ENCODE measurements at places on chromosomes 6 and 20.

- DNase-seq = no peak
- H3K4me1 ChIP-seq = no peaks in the 10 kb centered on the region
- H3K27ac ChIP-seq = no peak overlapping the region
- no peak overlapping the region for H3K4me3 ChIP-seq
- H3K27me3 ChIP-seq = no peaks in the 10 kb centered on the region
- H3K36me3 ChIP-seq = no peaks in the 10 kb centered on the region
Measured at GRCh38 chr6:105113422-105113821, 66.4 kb downstream of the POPDC3 start.

- H3K27ac ChIP-seq = no peak overlapping the region
- no peaks in the 10 kb centered on the region for H3K27me3 ChIP-seq
- no peaks in the 10 kb centered on the region for H3K4me1 ChIP-seq
Measured at GRCh38 chr20:19802492-19803158, 44.6 kb downstream of the RIN2 start.

- H3K4me3 ChIP-seq = no peak overlapping the region
- no peak for DNase-seq
- no peaks in the 10 kb centered on the region for H3K4me1 ChIP-seq
- H3K27me3 ChIP-seq = no peaks in the 10 kb centered on the region
- H3K36me3 ChIP-seq = no peaks in the 10 kb centered on the region
Measured at GRCh38 chr6:84867521-84867920, 103.1 kb upstream of the TBX18 start.

DNA sequence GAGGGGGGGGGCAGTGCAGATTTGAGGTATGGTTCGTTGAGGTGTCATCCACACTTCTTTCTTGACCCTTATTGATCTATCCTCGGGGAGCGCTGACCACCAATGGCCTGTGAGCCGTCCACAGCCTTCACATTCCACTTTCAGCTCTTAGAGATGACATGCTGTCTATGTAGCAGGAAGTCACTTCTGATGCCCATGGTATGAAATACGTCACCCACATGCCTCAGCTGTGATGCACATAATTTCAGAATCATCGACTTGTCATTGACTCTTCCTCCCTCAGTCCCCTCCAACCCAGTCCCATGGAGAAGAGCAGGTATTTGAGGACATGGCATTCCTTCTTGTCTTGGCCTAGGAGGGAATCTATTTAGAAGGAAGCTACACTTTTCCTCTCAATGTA lies 4.7 kb upstream of the ADGRF5 start:
- H3K4me1 ChIP-seq = no peaks in the 10 kb centered on the region
- H3K27me3 ChIP-seq = no peaks in the 10 kb centered on the region
- H3K36me3 ChIP-seq = no peaks in the 10 kb centered on the region
- H3K4me3 ChIP-seq = no peak overlapping the region

DNA sequence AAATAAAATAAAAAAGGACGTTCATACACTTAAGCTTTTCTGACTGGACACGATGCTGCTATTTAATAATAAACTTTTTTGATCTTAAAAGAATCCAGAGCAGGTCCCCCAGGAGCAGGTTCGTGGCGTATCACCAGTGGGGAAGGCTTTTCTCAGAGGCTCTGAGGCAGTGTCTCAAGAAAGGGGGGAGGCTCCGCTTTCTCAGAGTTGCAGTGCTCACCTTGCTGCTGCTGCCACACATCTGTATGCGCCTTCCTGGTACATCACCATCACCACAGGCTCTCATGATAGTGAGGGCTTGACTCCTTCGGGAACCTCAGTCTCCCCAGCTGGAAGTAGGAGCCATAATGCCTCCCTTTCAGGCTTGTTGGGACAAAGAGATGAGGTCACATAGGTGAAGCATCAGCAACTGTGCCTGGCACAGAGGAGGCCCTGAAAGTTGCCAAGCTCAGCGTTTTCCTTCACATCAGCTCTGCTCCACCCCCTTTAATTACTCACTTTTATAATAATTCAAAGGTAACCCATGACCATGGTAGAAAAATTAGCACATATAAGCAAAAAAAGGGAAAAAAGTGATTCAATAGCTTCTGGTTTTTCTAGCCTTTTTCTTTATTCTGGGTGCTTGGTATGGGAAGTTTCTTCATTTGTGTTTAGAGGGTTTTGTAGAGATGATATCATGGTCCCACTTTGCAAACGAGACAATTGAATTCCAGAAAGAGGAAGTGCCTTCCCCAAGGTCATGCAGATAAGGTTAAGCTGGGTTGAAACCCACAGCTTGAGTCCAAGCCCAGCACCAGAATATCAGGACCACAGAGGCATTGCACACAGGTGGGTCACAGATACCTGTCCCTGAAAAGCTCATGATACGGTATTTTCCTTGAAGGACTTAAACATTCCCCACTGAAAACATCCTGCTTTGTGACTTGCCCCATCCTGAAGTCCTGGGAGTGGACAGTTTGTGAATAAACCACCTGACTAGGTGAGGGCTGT lies 24.5 kb downstream of the SRSF3 start:
- H3K27me3 ChIP-seq = no peaks in the 10 kb centered on the region
- H3K36me3 ChIP-seq = no peaks in the 10 kb centered on the region
- H3K4me3 ChIP-seq = no peak overlapping the region
- peaks cover 5% of the 10 kb centered on the region for H3K4me1 ChIP-seq

DNA sequence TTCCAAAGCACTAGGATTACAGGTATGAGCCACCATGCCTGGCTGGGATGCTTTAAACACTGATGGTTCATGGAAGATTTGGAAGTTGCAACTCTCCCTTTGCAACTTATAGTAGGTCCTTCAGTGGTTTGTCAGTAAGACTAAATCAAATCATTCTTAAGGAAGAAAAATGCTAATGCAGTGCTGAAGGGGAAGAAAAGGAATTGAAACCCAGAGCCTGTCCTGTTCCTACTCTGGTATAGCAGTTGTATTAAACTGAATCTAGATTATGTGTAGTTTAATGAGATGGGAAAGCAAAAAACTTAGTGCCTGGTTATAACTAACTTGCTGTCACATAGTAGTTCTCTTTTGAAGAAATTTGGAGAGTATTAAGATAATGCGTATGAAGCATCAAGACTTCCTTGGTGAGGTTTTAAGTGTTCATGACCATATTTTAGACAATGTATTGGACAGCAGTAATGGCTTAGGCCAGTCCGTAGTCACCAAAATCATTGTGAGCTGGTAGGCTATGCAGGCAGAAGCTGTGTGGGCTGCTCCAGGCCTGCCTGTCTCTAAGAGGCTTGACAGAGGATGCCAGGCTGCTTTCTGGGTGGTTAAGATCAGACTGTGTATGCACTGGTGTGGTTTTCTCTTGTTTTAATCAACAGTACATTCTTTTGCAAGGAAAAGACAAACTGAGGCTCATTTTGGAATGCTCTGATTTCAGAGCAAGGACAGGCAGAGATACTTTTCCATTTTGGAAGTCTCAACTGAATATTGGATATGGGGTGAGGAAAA lies 14.0 kb downstream of the PAQR8 start:
- H3K4me1 ChIP-seq = peaks cover 6% of the 10 kb centered on the region
- no peaks in the 10 kb centered on the region for H3K27me3 ChIP-seq

- DNase-seq = no peak
- no peak overlapping the region for H3K4me3 ChIP-seq
- H3K27me3 ChIP-seq = no peaks in the 10 kb centered on the region
- H3K36me3 ChIP-seq = peaks cover 94% of the 10 kb centered on the region
- no peaks in the 10 kb centered on the region for H3K4me1 ChIP-seq
Measured at GRCh38 chr20:34998331-34998950, 42.8 kb downstream of the MYH7B start.

- DNase-seq = no peak
- no peak overlapping the region for H3K27ac ChIP-seq
- H3K4me1 ChIP-seq = no peaks in the 10 kb centered on the region
- no peaks in the 10 kb centered on the region for H3K36me3 ChIP-seq
Measured at GRCh38 chr6:100663219-100663863, 198.6 kb upstream of the SIM1 start.

GRCh38 chr6:11964729-11965335 lies 47.3 kb upstream of the HIVEP1 start:
- H3K27me3 ChIP-seq = no peaks in the 10 kb centered on the region
- H3K4me1 ChIP-seq = peaks cover 8% of the 10 kb centered on the region
- H3K36me3 ChIP-seq = no peaks in the 10 kb centered on the region

DNA sequence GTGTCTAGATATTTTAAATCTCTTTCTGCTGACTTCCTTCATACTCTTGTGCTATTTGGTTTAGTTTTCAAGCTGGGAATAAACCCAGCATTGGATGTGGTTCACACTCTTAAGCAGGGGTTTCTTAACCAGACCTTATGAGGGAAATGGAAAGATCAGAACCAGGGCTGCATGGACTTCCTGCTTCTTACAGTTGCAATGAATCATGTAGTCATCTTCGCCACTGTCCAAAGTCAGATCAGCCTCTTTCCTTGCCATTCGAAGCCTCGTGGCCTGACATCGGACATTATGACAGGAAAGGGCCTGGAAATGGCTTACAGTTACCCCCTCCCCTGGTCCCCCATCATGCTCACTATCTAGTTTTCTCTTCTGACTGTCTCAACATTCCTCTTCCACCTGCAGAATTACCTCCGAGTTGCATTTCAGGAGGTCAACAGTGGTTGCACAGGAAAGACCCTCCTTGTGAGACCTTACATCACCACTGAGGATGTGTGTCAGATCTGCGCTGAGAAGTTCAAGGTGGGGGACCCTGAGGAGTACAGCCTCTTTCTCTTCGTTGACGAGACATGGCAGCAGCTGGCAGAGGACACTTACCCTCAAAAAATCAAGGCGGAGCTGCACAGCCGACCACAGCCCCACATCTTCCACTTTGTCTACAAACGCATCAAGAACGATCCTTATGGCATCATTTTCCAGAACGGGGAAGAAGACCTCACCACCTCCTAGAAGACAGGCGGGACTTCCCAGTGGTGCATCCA lies 16.8 kb upstream of the NAA20 start:
- DNase-seq = no peak
- H3K36me3 ChIP-seq = no peaks in the 10 kb centered on the region
- H3K4me3 ChIP-seq = no peak overlapping the region
- no peaks in the 10 kb centered on the region for H3K27me3 ChIP-seq
- H3K27ac ChIP-seq = no peak overlapping the region
- peaks cover 27% of the 10 kb centered on the region for H3K4me1 ChIP-seq

DNA sequence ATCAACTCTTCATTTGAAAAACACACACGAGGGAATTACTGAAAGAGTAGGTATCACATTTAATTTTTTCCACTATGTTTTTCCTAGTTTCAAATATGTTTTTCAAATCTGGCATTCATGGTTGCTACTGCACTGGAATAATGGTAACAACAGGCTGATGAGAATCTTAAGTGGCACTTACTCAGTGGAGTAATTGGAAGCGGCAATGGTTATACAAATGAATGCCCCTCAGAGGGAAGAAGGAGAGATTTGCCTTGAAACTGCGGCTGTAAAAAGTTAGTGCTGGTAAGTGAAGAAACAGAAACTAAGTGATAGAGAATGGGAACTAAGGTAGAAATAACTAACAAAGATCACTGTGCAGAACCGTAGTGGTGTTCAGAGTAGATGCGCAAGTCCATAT lies 41.0 kb upstream of the PDE7B start:
- no peaks in the 10 kb centered on the region for H3K27me3 ChIP-seq
- no peak for DNase-seq
- no peak overlapping the region for H3K27ac ChIP-seq
- peaks cover 19% of the 10 kb centered on the region for H3K4me1 ChIP-seq
- no peaks in the 10 kb centered on the region for H3K36me3 ChIP-seq

DNA sequence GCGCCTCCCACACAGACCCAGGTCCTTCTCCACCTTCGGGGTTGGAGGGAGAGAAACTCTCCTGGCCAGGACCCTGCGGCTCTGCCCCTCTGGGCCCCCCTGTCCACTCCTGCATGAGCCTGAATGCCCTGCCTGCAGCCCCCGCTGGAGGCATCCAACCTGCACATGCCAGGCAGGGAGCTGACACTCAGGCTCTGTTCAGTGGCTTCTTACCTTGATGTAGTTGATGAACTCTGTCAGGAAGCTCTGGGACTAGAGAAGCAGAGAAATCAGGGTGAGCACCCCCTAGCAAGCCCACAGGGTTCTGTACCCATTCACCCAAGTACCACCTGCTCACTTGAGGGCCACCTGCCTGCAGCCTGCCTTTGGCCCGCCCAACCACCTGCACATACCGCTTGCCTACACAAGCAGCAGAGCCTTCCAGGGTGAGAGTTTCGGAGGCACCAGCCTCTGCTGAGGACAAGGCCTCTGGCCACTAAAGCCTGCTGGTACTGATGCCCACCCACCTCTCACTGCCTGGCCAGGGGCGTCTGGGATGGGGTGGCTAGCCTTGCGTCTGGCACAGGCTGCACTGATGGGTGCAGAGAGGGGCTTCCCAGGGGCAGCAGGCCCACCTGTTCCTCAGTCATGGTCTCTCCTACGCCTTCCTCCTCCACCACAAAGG lies 9.7 kb downstream of the DDRGK1 start:
- H3K27me3 ChIP-seq = no peaks in the 10 kb centered on the region
- no peak for DNase-seq
- H3K4me3 ChIP-seq = no peak overlapping the region
- no peak overlapping the region for H3K27ac ChIP-seq

DNA sequence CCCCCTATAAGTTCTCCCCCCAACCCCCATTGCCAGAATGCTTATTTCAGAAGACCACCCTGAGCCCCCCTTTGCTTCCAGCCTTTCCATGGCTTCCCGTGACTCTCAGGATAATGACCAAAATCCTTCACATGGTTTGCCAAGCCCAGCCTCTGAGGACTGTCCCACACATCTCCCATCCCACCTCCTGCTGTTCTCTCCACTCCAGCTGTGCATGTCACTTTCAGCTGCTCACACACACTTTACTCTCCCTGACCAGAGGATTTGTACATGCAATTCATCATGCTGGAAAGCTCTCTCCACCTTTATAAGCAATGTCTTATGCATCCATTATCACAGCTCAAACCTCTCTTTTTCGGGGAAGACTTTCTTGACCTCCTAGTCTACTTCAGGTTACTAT lies 164.2 kb downstream of the PRL start:
- no peaks in the 10 kb centered on the region for H3K27me3 ChIP-seq
- H3K27ac ChIP-seq = no peak overlapping the region
- H3K36me3 ChIP-seq = peaks cover 48% of the 10 kb centered on the region
- no peak for DNase-seq
- H3K4me1 ChIP-seq = no peaks in the 10 kb centered on the region

GRCh38 chr6:117222861-117223260 lies 42.5 kb upstream of the VGLL2 start:
- no peak overlapping the region for H3K4me3 ChIP-seq
- no peak overlapping the region for H3K27ac ChIP-seq

- no peak overlapping the region for H3K27ac ChIP-seq
- no peak overlapping the region for H3K4me3 ChIP-seq
- no peaks in the 10 kb centered on the region for H3K4me1 ChIP-seq
- H3K36me3 ChIP-seq = peaks cover 3% of the 10 kb centered on the region
Measured at GRCh38 chr20:13819885-13820645, 35.2 kb downstream of the NDUFAF5 start.

GRCh38 chr6:168905451-168906090 lies 348.1 kb downstream of the THBS2 start:
- peak; percentile 10 for DNase-seq
- no peaks in the 10 kb centered on the region for H3K27me3 ChIP-seq
- no peak overlapping the region for H3K4me3 ChIP-seq
- H3K36me3 ChIP-seq = no peaks in the 10 kb centered on the region

GRCh38 chr6:68778356-68779020 lies 143.4 kb downstream of the ADGRB3 start:
- H3K27ac ChIP-seq = no peak overlapping the region
- no peaks in the 10 kb centered on the region for H3K4me1 ChIP-seq
- peaks cover 4% of the 10 kb centered on the region for H3K27me3 ChIP-seq
- H3K36me3 ChIP-seq = no peaks in the 10 kb centered on the region

- peak; percentile 20 for DNase-seq
- no peaks in the 10 kb centered on the region for H3K27me3 ChIP-seq
Measured at GRCh38 chr20:1299522-1299921, 29.4 kb downstream of the SDCBP2 start.
